ENCODE measurements at places on chromosomes 4 and X. TPM values are rescaled to one million over a fixed set of nuclear protein-coding genes. Genes with fewer than 3 reads are reported as not detected.
A peak's percentile ranks its signal among the peaks of the same experiment; 100 is the strongest.

SLC10A4 gene
- total RNA-seq = 0.20 TPM

BMX gene
- 208 TPM for total RNA-seq

GABRG1 gene
- not detected for total RNA-seq

TBC1D19 gene
- 5.2 TPM for total RNA-seq

CFP gene
- total RNA-seq = under 0.01 TPM

CT55 gene
- total RNA-seq = not detected

CACNA1F gene
- not detected for total RNA-seq

NKX3-2 gene
- total RNA-seq = under 0.01 TPM

GSPT2 gene
- 4.2 TPM for total RNA-seq

TMPRSS11B gene
- not detected for total RNA-seq

CDS1 gene
- total RNA-seq = not detected

BEX2 gene
- 0.79 TPM for total RNA-seq

STBD1 gene
- 0.40 TPM for total RNA-seq

DMRTC1 gene
- not detected for total RNA-seq

- no peak for DNase-seq
Observed at GRCh38 chr4:2695346-2696060, 60.6 kb downstream of the TNIP2 start.

DNA sequence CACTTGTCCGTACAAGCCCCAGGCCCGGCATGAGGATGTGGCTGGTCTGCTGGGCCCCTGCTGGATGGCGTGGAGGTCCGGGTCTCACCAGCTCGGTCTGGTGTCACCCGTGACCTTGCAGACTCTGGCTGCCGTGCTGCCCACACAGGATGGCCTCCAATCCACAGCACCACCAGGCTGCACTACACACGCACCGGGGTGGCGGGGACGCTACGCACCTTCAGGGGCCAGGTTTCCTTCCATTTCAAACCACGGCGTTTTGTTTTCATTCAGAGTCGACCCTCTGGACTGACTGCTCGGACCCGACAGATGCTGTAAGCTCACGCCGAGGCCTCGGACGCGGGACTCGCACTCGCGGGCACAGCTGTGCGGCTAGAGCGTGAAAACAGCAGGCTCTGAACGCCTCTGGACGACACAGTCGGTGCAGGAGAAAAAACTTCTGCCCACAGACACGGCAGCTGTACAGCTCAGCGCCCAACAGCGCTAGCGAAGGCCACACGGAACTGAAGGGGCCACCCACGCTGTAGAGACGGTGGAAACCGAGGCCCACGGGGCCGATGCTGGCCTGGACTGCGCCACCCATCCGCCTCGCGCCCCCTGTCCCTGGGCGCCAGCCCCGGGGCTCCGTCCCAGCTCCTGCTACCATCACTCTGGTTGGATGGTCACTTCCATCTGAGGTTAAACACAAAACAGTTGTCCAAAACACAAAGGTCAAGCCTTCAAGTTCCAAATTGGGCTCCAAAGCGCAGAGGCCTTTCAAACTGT is 40.0 kb downstream of the FAM53A start:
- no peak for DNase-seq

DNA sequence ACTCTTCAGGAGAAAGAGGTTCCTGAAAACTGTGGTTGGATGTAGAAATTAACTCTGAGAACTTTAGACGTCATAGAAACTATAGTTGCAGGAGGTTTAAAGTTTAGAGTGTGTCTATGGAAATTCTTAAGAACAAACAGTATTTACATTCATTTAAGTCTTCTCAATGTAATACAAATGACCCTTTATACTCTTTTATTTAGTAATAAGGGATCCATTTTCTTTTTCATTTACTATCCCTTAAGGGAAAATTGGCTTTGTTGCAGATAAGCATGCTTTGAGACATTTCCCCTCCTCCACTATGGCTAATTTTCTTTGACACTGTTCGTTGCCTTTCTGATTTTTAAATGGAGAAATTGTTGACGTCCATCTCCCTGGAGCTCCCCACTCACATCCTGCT is 96.4 kb downstream of the POLA1 start:
- no peak for DNase-seq

- no peak for DNase-seq
Observed at GRCh38 chr4:25096981-25097443, 63.2 kb downstream of the SEPSECS start.

- DNase-seq = peak; percentile 7
Observed at GRCh38 chr4:108885211-108885610, 122.4 kb upstream of the ETNPPL start.

DNA sequence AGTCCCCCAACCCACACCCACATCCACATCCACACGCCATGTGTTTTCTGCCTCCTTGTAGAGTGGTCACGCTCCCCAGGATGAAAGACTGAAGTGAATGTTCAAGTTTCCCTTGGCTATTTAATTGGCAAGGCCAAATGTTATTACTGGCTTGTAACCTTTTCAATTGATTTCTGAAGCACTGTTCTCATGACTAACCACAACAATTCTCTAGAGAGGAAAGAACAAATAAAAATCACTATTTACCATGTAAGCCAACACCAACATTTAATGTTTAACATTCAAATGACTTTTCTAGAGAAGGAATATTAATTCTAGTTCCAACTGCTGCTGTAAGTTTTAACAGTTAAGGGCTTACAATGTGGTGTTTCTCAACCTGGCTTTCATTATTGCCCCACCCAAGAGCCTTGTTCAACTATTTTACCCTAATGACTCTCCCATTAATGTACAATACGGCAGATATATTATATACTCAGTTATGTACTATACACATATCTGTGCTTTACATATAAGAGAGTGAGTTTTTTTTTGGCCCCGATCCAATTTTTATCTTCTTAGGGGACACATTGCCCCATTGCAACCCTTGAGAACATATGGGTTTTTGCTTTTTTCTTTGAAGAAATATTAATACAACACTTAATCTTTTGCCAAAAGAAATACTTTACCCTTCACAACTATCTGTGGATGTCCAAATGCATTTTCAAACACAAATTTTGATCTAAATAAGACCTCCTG is 46.5 kb downstream of the RELL1 start:
- DNase-seq = no peak

GRCh38 chrX:18674417-18674787 is 2.5 kb upstream of the RS1 start:
- DNase-seq = no peak

DNA sequence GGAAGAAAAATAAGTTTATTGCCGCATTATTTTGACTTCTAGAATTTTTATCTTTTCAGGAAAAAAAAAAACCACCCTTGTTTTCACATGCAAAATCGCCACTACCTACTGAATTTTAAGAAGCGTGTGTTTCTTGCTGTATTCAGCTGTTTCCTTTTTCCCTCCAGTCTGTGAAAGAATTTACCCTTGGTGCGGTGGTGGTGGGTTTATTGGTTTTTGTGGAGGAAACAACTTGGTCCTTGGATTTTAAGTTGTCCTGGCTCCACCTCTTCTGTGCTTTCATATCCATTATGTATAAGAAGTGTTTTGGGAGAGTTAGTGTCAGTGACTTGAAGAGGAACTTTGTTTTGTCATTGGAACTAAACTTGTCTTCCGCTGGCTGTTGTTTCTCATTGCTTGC is 8.1 kb downstream of the RAPGEF2 start:
- no peak for DNase-seq

GRCh38 chrX:153726286-153727122 is 1.8 kb downstream of the ABCD1 start:
- peak; percentile 56 for DNase-seq

GRCh38 chr4:185374027-185374426 is 21.7 kb downstream of the LRP2BP start:
- no peak for DNase-seq

DNA sequence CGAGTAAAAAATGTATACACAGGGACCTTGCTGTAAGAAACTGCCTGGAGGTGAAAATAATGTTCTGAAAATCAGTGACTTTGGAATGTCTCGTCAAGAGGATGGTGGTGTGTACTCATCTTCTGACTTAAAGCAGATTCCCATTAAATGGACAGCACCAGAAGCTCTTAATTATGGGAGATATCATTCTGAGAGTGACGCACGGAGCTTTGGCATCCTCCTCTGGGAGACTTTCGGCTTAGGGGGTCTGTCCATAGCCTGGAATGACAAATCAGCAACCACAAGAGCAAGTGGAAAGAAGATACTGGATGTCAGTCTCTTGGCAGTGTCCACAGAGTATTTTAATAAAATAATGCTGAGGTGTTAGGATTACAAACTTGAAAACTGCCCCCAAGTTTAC is 129.4 kb downstream of the THOC2 start:
- no peak for DNase-seq

DNA sequence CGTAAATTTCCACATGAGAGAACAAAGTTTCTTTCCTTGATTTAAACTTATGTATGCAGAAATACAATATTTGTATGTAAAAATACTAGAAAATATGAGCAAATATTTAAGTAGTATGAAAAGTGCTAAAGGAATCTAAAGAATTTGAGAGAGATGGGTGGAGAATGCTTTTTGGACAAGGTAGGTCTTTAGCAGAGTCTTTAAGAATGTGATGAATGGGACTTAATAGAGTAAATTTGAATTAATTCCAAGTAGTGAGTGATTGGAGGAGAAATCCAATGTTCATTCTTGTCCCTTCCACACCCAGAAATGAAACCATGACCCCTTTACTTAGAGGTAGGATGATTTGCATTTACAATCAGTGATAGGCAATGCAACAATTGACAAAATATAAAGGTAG is 570.9 kb upstream of the ZFP42 start:
- DNase-seq = no peak

DNA sequence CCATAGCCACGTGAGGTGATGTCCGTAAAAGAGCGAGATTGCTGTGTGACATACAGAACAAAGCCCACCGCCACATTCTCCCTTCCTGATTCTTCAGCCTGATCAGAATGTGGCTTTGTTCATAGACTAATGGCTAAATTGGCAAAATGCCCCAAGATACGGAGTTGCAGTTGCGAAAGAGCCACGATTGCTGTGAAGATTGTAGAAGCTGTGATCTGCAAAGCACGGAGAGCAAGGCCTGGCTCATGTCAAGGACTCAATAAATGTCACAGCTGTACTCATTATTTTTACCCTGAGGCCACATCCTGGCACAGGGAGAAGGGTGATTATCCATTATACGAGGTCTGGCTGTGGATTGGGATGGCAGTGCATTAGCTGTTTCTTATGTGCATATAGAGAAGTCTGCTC is 34.2 kb downstream of the ARSD start:
- no peak for DNase-seq

DNA sequence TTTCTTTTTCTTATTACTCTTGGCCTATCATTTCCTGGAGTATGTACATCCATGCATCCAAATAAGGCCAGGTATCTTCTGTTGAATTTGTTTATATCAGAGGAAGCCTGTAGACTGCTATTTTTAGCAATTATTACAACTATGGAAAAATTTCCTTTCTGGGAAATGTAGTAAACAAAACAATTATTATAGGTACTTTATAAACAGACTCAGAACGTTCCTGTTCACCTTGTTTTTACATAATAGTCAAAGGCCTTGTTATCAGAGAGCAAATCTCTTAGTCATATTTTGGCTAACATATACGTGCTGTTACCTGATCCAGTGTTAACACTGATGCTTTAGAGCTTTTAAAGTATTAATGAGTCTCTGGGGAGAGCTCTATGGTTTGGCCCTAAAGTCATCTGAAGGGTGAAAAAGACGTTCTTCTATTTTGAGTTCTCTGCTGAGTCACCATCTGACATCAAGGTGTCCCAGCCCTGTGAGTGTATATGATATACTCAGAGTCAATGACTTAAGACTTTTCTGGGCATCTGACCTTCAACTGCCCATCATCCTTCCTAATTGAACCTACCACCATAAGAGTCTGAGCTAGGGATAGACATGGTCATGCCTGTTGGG is 7.3 kb downstream of the SPARCL1 start:
- no peak for DNase-seq

DNA sequence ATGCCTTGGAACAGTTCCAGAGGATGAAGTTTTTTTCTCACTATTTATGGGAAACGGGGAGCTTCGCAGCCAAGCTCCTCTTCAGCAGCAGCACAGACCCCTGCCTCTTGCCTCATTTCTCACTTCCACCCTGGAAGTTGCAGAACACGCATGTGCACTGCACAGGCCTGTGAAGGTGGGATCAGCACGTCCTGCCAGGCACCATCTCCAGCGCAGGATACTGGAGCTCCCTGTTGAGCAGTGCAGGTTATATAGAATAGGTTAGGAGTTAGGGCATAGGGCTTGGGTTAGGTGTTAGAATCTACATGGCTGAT is 110.1 kb upstream of the CENPE start:
- DNase-seq = no peak

- no peak for DNase-seq
Observed at GRCh38 chr4:53686521-53686920, 95.2 kb upstream of the LNX1 start.

GRCh38 chr4:36189511-36190226 is 54.6 kb downstream of the ARAP2 start:
- DNase-seq = no peak

GRCh38 chr4:14264437-14264836 is 636.9 kb upstream of the BOD1L1 start:
- DNase-seq = peak; percentile 2

DNA sequence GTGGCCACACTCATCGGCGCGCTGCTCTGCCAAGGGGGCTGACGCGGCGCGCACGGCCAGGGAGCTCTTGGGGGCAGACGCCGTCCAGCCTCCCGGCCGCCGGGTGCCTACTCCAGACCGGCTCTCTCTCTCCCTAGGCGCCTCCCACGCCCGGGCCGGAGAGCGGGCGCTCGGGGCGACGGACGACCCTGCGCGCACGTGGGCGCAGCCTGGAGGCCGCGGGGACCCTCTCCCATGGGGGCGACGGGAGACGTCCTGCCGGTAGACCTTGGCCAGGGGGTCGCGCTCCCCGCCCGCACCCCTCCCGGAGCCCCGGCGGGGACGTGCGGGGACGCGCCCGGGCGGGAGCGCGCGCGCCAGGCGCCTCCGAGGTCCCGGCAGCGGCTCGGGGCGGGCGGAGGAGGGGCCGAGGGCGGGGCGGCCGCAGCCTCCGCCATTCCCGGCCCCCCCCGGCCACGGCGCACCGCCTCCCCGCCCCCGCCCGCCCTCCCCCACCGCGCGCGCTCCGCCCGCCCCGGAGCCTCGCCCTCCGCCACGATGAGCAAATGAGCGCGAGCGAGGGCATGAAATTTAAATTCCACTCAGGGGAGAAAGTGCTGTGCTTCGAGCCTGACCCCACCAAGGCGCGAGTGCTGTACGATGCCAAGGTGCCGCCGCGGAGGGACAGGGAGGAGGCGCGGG is at the start of gene MSL3:
TSS of gene MSL3 (plus strand) at position 519 of the 681 bp plus-strand sequence. CDS start at position 546, 27 bp downstream.
- peak; percentile 75 for DNase-seq

DNA sequence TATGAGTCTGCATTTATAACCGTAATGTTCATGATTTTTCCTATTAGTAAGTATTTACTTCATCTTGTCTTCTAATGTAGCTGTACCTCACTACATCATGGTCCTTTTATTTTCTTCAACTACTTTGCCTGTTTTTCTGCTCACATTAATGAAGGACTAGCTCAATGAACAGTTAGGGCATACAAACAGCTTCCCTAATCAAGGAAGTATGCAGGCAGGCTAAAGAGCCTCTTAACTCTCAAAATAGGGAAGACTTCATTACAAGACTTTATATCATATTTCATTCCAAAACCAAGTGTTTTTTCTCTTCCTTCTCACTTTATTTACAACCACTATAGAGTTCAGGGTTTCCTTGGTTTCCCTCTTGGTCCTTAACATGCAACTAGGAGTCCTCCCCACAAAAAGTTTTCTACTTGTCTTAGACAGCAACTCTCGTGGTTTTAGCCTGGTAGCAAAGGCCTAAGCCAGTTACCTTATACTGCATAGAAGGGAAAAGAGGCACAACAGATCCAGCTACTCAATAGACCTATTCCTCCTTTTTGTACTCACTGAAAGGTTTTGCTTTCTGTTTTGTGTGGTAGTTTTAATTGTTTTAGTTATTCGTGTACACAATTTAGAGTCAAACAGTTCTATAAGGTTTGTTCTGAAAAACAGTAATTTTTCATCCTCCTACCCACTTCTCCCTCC is 40.8 kb downstream of the SMIM14 start:
- DNase-seq = no peak
